ENCODE measurements at places on chromosomes 5 and 9.

DNA sequence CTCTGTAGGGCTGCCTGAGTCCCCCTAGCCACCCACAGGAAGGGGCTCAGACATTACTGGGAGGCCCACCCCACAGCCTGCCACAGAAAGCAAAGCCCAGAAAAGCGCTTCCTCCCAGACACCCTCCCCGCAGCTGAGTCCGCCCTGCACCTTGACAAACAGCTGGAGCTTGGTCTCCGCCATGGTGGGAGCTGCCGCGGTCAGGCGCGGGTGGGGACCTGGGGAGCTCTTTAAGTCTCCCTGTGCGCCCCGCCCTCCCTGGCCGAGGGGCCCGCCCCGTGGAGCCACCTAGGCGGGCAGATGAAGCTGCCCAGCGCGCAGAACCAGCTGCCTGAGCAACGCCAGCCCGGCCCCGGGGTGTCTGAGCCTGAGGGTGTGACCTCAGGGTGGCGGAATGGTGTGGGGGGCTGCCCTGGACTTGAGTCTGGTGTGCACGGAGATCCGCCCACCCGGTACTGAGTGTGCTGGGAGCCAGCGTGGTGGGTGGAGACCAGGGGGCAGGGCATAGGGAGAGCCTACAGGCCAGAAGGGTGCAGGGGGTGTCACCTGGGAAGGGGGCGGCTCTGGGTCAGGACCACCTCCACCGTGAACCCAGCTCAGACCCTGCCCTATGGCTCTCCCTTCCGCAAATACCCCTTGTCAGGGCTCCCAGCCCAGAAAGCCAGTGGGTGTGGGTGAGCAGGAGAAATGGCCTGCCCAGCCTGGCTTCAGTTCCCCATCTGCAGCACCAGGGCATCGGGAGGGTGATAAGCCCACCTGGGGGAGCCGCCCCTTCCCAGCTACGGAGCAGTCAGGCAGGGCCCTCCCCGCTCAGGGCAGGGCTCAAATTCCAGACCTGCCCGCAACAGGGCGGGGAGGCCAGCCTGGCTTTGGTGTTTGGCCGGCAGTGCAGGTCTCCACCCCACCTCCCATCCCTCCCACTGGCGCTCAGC is at the start of gene CLIC3:
TSS of gene CLIC3 (minus strand) at position 208 of the 932 bp plus-strand sequence. CDS start at position 183, 25 bp downstream.
- DNase-seq = peak; percentile 54

- DNase-seq = no peak
Measured at GRCh38 chr5:125722550-125722949, 700.7 kb upstream of the GRAMD2B start.

- no peak for DNase-seq
Measured at GRCh38 chr9:97761056-97761598, 64.0 kb upstream of the XPA start.

DNA sequence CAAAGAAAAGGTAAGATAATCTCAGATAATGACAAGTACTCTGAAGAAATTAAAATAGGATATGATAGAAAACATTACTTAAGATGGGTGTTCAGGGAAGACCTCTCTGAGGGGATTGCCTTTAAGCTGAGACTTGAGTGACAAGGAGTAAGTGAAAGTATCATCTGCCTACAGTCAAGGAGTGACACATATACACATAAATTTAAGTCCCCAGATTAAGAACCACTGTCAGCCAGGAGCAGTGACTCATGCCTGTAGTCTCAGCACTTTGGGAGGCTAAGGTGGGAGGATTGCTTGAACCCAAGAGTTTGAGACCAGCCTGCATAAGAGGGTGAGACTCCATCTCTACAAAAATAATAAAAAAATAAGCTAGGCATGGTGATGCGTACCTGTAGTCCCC is 19.7 kb upstream of the ANKHD1 start:
- no peak for DNase-seq
